Putamen (tissue), 1 donor: ENCODE measurements at places on chromosomes 6 and 20.

DNA sequence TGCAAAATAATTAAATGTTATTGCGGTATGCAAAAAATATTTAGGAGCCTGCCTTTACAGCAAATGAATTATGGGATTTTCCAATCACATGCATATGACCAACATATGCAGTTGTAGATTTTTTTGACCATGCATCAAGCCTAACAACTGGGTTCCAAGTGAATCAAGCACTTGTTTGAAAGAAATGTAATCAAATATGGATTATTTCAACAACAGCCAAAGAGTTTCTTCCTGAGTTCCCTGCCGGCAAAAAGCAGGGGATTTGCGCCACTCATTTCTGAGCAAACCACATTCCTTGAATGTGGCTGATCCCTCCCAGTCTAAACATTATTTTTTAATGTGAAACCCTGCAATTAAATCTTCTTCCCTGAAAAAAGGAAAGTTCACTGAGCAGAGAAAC is 100.1 kb upstream of the ADTRP start:
- no peak for DNase-seq

DNA sequence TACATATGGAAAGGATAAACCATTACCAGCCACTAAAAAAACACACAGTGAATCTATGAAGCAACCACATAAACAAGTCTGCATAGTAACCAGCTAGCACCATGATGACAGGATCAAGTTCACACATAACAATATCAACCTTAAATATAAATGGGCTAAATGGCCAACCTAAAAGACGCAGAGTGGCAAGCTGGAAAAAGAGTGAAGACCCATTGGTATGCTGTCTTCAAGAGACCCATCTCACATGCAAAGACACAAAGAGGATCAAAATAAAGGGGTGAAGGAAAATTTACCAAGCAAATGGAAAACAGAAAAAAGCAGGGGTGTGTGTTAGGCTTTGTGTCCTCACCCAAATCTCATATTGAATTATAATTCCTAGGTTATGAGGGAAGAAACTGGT is 909.2 kb downstream of the EPHA7 start:
- no peak for DNase-seq

DNA sequence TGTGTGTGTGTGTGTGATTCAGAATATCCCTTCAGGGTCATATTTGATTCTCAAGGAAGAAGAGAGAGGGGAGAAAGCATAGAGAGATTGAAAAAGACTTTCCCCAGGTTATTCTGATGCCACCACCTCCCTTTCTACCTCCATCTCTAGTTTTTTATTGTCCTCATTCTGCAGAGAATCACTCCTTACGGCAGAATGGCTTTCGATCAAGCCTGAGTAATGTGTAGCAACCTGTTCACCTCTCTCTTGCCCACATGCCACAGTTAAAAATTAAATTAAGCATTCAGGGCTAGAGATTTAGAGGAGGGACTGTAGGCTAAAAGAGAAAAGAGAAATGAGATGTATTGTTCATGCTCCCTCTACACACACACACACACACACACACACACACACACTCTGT is 18.1 kb downstream of the KLHL32 start:
- no peak for DNase-seq

GRCh38 chr6:89475101-89475500 is 42.1 kb downstream of the ANKRD6 start:
- DNase-seq, result no peak

- DNase-seq, result no peak
These were observed 33.3 kb downstream of the IRF4 start for GRCh38 chr6:424741-425417.

DNA sequence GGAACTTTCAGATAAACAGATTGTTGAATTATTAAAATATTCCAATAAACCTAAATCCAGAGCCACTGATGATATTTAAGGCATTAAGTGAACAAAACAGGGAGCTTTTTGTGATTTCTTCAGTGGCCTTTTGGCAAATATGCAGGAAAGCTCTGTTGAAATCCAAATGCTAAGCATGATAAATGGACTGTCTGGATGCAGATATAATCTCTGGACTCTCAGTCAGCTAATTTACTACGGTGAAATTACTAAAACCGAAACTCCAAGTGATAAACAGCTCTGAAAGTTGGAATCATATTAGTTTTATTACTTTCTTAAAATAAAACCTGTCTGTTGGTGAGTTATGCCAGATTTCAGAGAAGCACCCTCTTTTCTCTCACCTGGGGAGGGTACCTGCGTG is 120.3 kb downstream of the IMPG1 start:
- DNase-seq, result no peak

- DNase-seq, result no peak
These were observed 130.8 kb downstream of the OGFRL1 start for GRCh38 chr6:71419217-71420094.

DNA sequence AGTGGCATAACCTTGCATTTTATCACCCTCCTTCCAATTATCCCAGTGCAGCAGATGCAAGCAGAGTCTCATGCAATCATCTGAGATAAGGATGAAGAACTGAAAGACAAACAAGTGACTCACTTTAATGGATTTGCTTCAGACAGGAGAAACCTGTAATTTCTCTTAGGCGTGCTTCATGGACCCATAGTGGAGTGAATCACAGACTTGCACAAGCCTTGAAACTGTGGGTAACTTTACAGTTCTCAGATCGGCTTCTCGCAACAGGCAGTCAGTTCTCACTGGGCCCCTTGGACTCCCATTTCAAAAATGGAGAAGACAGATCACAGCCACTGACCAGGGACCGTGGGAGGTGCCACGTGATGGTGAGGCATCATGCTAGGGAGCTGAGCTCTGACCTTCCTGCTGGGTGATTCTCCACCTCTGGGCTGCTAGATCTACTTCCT is at the start of gene ADGRF4:
Gene ADGRF4 (plus strand): TSS at position 239 of the 446 bp plus-strand sequence. CDS start 8,666 bp downstream, outside the sequence.
- no peak for DNase-seq

DNA sequence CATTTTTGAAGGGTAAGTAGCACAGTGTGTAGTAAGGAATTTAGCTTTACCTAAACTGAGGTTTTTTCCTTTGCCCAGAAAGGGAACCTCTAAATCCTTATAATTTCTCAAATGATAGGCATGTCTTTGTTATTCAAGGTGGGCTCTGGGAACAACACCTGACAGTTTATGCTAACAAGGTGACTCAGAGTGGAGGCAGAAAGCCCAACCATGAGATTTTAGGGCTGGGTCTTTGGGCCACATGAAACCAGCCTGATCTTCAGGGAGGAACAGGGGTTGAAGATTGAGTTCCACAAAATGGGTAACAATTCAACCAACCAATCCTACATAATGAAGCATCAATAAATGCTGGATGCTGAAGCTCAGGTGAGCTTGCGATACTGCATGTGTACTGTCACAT is 46.6 kb downstream of the PRSS35 start:
- DNase-seq, result no peak

GRCh38 chr6:119205911-119206618 is 127.6 kb upstream of the FAM184A start:
- no peak for DNase-seq

DNA sequence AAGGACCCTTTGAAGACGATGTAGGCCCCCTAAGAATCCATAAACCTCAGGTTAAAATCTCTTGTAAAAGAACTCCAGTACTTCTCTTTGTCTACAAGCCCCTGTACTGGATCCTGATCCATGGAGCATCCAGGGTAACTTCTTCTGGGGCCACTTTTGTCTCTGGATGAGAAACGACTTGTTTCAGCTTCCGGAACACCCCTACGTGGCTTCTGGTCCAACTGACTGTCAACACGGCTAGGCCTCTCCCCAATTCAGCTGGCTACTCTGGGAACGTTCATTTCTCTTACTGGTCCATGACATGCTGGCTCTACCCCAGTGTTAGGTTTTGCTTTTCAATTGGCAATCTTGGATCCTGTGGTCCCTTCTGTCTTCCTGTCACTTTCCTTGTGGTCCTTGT is 198.0 kb downstream of the BACH2 start:
- DNase-seq, result no peak

DNA sequence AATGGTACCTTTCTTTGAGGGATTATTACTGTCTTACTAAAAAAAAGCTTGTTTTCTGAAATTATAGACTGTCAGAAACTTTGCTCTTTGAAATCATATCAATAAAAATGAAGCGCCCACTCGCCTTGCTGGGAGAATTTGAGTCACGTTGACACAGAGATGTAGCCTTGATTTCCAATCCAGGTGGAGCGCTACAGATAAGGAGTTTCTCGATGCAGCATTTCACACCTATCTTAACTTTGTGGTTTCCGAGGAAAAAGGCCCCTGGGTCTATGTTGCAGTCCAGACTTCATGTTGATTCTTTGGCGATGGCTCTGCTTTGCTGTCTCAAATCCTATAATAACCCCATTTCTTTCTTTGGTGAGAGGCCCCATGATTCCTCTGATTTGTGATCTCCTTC is 158.1 kb upstream of the ARG1 start:
- DNase-seq, result no peak

DNA sequence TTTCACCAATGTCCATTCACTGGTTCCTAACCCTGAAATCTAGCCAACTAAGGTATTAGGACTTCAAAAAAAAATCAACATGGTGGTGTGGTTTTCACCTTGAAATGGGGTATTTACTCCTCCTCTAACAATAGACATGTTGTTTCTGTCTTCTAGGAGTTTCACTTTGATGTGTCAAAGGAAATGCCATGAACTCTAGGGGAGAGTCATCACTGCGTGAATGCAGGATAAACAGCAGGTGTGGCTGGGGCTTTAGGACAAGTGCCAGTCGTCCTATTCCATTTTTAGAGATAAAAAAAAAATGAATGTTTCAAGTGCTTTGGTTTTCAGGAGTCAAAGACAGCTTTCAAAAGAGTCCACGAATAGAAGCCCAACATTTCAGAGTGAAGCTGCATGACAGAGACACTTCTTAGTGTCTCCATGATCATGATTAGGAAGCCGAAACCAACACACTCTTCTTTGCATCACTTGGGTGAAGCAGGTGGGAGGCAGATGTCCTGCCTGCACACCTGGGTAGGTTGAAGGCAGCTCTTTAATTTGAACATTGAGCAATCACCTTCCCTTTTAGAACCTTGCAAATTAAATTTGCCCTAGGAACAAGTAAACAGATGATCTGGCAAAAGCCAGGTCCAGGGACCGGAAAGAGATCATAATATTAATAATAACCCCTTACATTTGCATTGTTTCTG is 328.5 kb upstream of the PRDM1 start:
- DNase-seq, result no peak

DNA sequence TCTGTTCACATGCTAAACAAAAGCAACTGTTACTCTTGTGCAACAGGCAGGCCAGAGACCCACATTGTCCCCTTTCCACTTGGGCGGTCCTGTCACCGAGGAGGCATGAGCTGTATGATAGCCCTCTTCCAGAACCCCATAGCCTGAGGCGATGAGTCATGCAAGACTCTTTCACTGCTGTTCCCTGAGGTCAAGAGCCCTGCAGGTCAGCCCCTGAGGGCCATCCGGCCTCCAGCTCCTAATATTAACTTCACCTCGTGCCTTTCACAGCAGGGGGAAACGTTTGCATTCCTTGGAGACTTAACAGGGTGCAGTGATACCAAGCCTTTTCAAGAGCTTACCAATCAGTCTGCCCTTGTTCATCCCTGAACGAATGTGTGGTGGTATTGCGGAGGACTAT is 253.3 kb upstream of the ECI2 start:
- no peak for DNase-seq

- no peak for DNase-seq
These were observed 110.7 kb downstream of the ADTRP start for GRCh38 chr6:11667876-11668275.

GRCh38 chr6:158718461-158719046 is 68.7 kb downstream of the SYTL3 start:
- DNase-seq, result no peak

DNA sequence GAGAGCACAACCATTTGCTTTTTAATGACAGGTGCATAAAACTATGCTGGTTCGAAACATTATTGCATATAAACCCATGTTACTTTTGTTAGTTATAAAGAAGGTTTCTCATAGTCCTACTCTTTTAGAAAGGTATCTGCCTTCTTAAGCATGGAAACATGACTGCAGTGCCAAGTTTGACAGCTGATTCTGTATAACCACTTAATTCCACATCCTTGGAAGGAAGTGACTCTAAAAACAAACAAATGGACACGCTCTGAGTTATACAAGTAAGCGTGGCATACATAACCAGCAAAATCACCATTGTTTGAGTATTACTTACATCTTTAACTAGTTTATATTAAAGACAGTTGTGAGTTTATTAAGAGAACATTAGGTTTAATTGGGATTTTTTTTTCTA is 125.0 kb upstream of the HDGFL1 start:
- DNase-seq, result no peak

DNA sequence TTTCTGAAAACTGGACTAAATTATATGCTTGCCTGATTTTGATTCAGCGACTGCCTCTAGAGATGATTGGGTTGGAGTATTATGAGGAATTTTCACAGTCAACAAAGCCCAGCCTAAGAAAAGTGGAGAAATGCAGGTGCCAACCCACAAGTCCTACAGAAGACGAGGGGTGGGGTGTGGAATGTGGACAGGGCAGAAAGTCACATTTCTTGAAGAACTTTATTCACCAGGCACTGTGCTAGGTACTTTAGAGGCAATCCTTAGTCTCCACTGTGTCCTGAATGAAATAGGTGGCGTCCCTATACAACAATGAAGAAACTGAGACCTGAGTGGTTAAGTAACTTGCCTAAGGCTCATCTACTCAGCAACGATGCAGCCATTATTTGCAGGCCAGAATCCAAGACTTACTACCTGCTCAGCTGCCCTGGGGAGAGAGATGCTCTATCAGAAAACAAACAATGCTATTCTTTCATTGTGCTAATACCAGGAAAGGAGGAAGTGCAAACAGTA is 106.3 kb downstream of the RNF144B start:
- no peak for DNase-seq

GRCh38 chr6:82249381-82250253 is 2.1 kb upstream of the IBTK start:
- no peak for DNase-seq

DNA sequence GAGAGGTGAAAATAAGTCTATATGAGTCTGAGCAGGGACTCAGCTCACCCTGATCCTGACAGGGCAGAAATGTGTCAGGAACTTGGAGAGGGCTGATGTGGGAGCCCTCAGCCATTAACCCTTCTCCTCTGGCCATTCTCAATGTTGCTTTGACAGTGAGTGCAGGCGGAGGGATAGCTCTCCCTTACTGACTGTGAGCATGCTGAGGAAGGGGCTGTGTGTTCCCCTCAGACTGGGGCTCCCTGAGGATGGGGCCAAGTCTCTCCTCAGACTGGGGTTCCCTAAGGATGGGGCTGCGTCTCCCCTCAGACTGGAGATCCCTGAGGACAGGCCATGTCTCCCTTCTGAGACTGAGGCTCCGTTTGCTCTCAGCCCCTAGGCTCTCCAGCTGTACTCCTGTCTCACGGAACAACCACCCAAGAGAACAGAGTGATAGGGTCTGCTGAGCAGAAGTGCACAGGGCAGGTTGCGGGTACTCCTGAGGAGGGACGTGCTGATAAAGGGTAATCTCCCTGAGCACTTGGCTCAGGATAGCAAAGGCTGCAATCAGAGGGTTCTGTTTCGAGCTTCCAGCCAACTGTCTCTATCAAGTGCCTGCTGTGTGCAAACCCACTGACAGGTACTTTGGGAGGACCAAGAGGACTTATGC is 141.0 kb downstream of the MRPL14 start:
- DNase-seq, result no peak

- DNase-seq, result no peak
These were observed 19.7 kb downstream of the NPEPL1 start for GRCh38 chr20:58712151-58712791.
